ENCODE measurements at places on chromosomes 7 and 10. TPM values are rescaled to one million over a fixed set of nuclear protein-coding genes. Genes with fewer than 3 reads are reported as not detected.

DNA sequence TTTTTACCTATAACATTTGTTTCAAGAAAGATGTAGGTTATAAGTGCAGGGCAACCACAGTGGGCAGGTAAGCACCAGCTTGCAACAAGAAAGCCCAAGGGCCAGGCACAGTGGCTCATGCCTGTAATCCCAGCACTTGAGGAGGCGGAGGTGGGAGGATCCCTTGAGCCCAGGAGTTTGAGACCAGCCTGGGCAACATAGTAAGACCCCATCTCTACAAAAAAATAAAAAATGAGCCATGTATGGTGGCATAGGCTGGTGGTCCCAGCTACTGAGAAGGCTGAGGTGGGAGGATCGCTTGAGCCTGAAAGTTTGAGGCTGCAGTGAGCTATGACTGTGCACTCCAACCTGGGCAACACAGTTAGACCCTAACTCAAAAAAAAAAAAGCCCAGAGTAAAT lies 12.8 kb downstream of the BCL7B start:
- no peak for DNase-seq

GRCh38 chr10:4635388-4635787 lies 190.6 kb upstream of the AKR1E2 start:
- no peak for DNase-seq

DNA sequence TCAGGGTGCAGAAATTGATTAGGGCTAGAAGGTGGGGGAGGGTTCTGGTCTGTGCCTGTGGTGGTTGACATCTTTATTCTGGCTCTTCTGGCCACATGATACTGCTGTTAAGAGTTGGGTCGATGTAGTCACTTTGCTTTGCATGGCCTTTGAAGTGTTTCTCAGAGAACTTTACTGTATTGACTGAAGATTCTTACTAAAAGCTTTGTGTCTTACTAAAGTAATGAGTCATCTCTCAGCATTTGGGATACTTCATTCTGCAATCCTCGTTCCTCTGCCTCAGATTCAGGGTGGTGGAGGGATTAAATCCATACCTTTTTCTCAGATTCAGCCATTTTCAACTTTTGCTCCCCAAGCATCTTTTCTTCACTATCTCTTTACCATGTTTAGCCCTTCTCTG lies 38.6 kb downstream of the STEAP4 start:
- DNase-seq = no peak

DNA sequence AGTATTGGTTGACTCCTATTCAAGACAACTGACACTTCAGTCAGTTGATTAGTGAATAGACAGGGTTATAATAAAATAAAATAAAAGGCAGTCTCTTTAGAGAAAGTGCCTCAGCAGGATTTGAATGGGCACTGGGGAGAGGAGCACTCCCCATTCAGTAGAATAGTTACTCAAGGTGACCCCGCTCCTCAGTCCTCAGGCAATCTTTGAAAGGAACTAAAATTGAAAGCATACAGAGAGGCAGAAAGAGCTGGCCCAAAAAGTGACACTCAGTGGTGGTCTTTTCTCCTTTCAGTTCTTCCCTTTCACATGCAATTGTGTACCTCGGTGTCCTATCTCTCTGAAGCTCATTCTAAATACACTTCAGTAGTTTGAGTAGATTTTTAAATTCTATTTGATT lies 47.4 kb upstream of the MACC1 start:
- DNase-seq = no peak

DNA sequence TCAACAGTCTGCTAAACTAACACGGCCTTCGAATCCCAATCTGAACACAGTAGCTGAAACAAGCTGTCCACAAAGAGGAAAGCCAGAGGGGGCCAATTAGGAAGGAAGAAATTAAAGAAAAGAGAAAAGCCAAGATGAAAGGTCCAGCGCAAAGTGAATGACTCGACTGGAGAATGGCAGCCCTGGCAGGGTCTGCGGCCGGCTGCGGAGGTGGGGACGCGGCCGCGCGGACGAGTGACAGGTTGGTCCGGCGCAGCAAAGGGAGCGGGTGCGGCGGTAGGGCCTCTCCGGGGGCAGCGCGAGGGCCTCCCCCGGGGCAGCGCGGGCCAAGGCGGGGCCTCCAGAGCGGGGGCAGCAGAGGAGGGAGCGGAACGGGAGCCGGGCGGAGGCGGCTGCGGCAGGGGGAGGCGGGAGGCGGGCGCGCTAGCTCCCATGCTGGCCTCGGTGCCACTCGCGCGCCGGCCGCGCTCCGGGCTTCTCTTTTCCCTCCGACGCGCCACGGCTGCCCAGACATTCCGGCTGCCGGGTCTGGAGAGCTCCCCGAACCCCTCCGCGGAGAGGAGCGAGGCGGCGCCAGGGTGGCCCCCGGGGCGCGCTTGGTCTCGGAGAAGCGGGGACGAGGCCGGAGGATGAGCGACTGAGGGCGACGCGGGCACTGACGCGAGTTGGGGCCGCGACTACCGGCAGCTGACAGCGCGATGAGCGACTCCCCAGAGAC lies at the start of gene VWC2:
Gene VWC2 (plus strand): TSS at position 421 of the 718 bp plus-strand sequence. CDS start 1,798 bp downstream, outside the sequence.
- no peak for DNase-seq

- DNase-seq = no peak
Observed at GRCh38 chr10:117472872-117473271, 69.7 kb upstream of the EMX2 start.

MMP21 gene
- total RNA-seq = 0.20 TPM
